ENCODE measurements at places on chromosomes 7 and 10.

GRCh38 chr10:77188000-77188395, 449.6 kb downstream of the KCNMA1 start:
- no peak for DNase-seq

GRCh38 chr7:122764902-122765301, 62.2 kb upstream of the RNF148 start:
- no peak for DNase-seq

- no peak for DNase-seq
Measured at GRCh38 chr10:118409295-118409694, 67.2 kb upstream of the FAM204A start.

DNA sequence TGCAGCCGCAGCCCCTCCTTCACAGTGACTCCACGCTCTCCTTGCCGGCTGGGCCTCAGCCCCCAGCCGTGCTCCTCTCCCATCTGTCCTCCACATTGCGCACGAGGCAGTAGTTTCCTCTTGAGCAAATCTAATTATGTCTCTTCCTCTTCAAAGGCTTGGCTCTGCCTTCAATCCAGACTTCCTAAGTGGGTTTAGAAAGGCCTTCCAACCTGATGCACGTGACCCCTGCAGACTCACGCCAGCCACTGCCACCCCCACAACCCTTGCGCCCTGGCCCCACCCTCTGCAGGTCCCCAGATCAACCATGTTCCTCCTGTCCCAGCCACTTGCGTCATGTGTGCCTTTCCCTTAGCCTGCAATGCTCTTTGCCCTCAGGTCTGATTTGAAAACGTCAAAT, 75.0 kb upstream of the ADAM12 start:
- no peak for DNase-seq

- no peak for DNase-seq
Measured at GRCh38 chr10:95579835-95580535, 18.8 kb upstream of the SORBS1 start.

DNA sequence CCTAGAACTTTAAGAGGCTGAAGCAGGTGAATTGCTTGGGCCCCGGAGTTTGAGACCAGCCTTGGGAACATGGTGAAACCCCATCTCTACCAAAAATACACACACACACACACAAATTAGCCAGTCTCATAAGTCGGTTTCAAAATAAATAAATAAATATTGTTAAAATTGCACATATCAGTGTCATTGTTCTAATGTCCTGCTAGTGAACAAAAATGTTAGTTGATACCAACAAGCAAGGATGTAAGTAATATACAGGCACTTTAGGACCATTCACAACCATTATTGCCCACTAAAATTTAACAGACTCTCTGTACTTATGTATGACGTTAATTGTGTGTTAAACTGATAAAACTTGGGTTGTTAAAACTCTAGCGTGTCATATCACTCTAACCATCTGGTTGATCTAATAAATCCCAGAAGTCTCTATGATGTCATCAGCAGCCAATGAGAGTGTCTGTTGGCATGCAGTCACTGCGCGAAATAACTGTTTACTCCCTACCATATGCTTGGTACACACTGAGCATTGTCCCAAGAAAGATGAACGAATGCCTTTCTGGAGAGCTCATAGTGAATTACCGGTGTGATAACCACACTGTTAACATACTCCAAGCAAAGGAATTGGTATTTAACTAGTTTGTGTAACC, 30.4 kb upstream of the OTUD1 start:
- DNase-seq, result peak; percentile 7

DNA sequence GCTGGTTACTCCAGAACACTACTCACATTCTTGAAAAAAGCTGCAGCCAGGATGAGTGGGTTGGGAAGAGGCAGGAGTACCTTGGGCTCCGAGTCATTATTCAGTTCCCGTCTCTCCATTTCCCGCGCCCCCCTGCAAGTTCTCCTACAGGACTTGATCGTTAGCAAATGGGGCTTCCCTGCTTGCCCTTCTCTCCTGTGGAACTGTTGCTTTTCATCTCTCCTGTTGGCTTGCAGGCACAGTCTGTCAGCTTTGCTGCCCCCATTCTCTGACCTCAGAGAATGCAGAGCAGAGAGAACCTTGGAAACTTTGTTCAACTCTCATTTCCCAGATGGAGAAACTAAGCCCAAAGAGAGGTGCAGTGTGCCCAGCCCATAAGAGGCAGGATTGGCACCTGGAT, 35.6 kb upstream of the LRRC4 start:
- no peak for DNase-seq

DNA sequence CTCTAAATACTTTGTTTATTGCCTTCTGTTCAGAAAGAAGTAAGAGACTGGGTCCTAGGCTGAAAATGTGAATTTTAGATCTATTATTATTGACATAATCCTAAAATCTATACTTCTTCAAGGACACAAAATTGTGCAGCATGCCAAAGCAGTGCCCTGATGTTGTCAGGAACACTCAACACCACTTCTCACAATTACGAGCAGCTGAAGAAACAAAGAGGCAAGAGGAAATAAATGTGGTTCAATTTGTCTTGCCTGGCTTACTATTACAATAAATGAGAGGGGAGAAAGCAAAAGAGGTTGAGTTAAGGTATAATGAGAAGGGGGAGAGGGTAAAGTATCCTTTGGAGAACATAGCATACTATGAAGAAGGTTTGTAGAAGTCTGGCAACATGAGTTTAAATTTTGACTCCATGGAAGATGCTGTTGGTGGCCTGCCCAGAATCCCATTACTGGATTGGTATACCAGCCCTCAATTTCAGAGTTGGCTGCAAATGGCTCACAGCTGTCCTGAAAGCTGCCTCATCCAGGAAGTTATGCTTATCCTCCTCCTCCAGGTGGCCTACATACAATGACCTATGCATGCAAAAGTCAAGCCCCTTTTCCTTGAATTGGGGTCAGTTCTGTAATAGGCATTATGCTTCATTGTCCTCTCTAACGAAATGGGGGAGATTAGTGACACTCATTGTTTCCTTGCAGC, 274.6 kb upstream of the SMIM30 start:
- DNase-seq, result no peak

All from erythroblast (primary cell).